ENCODE measurements at places on chromosomes 2 and 18.
A peak's percentile ranks its signal among the peaks of the same experiment; 100 is the strongest.

DNA sequence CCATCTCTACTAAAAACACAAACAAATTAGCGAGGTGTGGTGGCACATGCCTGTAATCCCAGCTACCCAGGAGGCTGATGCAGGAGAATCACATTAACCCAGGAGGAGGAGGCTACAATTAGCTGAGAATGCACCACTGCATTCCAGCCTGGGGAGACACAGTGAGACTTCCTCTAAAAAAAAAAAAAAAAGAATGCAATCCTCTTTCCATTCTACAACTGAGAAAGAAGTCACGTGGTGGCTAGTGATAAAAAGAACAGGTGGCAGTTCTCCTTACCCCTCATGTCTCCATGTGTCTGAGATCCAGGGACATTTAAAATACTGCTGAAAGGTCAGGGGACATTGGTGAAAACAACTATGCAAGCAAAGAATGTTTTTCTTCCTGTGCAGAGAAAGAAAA lies 24.4 kb upstream of the GPR39 start:
- no peak for DNase-seq

DNA sequence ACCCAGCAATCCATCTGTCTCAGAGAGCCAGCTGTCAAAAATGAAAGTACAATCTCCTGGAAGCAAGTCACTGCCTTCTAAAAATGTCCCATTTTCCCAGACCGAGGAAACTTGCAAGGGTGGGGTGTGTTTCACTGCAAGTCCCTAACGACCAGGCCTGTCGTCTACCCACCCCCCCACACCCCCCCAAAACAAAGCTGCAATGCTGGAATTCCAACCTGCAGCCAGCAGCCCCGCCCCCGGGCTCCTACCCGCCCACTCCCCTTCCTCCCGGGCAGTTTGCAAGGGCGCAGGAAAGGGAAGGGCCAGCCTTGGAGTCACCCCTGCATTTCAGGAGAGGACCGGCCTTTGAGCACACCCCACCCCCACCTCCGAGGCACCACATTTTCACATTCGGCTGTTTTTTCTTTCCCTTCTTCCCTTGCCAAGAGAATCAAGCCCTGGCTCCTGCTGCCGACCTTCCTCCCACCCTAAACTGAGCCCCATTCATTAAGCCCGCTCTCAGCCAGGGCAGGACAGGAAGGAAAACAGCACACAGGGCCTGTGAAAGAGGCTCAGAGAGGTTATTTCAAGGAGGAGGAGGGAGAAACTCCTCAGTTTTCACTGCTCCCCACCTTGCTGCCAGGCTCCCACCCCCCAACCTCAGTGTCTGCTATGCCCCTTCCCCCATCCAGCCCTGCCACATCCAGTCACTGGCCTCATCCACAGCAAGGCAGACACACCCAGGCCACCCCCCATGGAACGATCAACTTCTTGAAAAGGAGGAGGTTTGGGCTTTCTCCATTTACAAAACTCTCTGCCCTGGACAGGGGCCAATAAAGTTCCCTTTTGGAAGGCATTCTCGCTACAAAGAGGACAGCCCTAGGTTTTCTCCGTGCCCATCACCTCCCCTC lies 11.3 kb downstream of the SMAD7 start:
- DNase-seq = no peak

DNA sequence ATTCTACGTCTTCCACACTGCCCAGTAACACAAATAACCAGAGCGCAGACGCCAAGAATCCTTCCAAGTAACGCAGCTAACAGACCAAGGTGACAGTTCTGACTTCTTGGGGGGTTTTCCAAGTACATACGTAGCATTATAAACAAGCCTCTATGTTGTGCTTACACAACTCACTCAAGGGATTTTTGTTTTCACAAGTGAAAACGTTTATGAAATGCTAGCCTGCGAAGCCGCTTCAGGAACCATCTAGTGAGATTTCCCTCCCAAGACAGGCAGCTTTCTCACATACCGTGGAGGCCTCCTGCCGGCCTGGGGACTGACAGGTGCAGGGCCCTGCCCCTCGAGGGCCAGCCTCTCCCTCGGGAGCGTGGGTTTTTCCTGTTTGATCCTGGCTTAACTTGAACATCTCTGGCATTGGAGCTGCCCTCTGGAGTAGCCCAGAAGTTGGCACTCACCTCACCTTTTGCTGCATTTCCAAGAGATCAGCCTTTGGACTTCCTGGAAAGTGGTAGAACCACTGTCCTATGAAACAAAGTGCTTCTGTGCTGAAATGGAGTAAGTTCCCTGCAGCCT lies 151.1 kb downstream of the MBP start:
- DNase-seq = no peak

DNA sequence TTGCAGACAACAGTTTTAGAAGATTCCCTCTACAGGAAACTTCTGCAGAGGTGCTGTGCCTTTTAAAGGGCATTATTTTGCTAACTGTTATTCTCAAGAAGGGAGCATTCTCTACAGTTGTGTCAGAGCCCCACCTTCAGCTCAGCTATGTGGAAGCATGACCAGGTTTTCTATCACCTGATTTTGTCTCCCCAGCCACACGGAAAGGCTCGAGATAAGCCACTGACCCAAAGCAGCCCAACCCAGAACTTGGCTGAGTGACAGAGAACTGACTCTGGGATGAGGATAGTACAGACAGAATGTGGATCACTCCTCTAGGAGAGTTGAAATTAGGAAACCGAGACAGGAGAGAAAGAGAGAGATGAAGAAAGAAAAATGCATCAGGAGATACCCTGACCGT lies 10.7 kb downstream of the COL4A4 start:
- DNase-seq = no peak

GRCh38 chr2:80703532-80703931 lies 399.0 kb upstream of the LRRTM1 start:
- no peak for DNase-seq

DNA sequence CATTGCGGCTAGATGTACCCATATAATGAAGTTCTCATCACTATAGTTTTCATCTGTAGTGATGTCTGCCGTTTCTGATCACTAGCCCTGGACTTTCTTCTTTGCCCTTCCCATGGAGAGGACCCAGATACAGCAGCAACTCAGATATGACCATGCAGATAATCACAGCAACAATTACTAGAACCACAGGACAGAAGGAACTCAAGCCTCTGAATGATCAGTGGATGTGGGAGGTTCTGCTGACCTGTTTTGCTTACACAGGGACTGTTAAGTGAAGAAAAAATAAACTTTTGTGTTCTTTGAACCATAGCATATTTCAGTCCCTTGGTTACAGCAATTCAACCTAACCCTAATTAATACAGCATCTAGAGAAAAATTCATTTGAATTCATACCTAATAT lies 62.7 kb downstream of the ACVR1 start:
- DNase-seq = no peak

DNA sequence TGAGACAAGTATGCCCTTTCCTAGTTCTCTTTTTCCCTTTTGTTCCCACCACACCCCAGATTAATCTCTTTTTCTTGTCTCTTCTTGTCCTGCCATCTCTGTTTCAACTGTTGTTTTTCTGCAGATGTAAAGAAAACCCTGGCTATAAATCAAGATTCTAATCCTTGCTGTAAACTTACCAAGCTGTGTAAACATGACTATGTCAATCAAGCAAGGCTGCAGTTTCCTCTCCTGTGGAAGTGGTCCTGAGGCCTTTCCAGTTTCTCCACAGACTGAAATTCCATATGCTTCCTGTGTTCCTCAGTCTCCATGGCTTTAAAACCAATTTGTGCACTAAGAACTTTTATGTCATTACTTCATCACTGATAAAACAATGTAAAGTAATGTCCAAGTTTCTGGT lies 288.8 kb upstream of the PIK3C3 start:
- no peak for DNase-seq

DNA sequence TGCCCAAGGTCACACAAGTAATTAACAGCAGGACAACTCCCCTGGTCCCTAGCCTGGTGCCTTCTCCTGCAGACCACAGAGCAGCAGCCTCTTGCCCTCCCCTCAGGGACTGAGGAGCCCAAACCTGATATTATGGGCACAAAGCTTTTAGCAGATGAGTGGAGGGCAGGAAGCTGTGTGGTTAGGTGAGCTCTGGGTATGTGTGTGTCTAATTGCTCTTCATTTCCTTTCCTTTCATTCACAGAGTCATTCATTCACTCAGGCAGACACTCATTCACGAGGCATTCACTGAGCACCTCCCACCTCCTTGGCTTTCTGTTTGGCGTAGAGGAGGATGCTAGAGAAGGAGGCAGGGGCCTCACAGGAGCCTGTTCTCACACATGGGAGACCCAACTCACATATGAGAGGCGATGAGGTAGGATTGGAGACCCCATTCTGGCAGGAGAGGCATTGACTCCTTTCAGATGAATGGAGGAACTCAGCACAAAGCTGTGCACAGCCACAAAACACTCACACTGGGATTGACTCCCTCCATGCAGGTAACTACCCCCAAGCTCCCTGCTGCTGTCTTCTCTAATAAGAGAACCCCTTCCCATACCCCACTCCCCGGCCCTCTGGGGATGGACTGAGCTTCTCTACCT lies 306.8 kb upstream of the SKOR2 start:
- no peak for DNase-seq

DNA sequence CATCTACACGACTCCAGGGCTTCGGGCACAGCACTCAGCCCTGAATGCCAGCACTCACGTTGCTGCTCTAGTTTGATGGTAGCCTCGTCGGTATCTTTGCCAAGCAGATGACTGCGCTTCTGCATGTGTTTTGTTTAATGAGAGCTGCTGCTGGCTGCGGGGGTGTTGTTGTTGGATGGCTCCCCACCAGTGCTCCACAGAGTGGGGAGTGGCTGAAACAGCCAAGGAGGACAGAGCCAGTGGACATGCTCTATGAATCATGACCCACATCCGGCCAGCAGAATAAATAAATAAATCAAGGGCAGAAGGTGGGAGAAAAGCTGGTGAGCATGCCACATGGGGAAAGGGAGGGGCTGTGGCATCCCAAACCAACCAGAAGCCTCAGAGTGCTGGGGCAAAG lies 131.2 kb upstream of the SOX11 start:
- peak; percentile 1 for DNase-seq

GRCh38 chr2:204177977-204178522 lies 241.5 kb downstream of the ICOS start:
- peak; percentile 27 for DNase-seq

DNA sequence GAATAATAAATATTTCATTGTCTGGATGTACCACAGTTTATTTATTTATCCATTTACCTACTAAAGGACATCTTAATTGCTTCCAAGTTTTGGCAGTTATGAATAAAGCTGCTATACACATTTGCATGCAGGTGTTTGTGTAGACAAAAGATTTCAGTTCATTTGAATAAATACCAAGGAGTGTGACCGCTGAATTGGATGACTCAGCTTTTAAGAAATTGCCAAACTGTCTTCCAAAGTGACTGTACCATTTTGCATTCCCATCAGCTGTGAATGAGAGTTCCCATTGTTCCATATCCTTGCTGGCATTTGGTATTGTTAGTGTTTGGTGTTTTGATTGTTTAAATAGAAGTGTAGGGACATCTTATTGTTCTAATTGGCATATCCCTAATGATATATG lies 36.2 kb upstream of the FMNL2 start:
- peak; percentile 38 for DNase-seq

DNA sequence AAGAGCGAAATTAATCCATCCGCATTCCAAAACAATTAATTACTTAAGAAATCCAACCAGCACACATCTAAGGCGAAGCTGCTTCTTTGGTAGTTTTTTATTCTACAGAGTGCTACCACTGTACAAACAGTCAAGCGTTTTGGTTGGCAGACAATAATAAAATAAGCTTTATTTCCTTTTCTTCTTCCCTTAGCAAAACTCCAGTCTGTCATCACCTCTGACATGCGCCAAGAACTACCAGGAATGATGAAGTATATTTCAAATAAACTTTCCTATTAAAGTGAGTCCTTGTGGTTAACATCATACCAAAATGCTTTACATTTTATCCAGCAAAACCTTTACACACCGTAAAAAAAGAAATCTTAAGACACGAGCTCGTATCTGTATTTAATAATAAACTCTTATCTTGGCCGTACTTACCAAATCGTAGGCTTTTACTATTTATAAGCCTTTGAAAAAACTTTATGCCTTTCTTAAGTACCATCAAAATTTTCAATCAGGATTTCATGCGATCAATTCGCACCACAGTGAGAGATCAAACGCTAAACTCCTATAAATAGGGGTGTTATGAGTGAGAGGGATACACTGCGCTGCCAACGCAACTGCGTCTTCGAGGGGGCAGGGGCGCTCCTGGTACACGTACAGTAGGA lies 1.3 kb downstream of the ATL2 start:
- no peak for DNase-seq

GRCh38 chr2:60873381-60873780 lies 8.0 kb upstream of the REL start:
- no peak for DNase-seq

Data from fibroblast of mammary gland (primary cell).